ENCODE measurements at places on chromosomes 5 and 9.

GRCh38 chr9:104743376-104743985 lies 4.0 kb upstream of the NIPSNAP3A start:
- no peak for DNase-seq

DNA sequence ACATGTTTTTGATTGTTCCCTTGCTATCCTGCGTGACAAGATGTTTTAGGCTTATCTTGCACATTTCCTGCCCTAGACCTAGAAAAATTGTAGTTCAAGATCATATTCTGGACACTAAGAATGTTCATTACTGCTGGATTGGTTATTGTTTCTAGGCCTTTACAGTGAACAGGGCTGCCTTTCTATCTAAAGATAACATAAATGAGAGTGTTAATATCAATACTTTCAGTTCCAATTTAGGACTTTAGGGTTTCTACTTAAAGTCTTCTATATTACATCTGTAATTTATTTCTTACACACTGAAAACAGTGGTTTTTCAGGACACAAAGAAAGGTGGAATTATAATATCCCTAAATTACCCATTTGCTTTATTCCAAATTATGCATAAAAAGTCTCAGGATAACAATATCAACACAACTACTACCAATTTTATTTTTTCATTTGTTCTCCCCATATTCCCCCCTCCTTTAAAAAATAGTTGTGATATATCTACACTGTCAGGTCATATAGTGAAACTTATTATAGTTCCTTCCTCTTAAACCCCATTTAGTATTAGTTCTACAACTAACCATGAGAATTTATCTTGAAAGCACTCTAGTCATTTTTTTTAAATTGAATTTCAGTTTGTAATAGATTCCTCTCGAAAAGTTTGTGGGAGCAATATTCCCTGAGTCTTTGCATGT lies 293.9 kb upstream of the RIOK2 start:
- no peak for DNase-seq

- DNase-seq, result peak; percentile 8
These were observed 73.9 kb downstream of the RORB start for GRCh38 chr9:74570879-74571512.

- peak; percentile 8 for DNase-seq
These were observed 117.0 kb downstream of the NXNL2 start for GRCh38 chr9:88651682-88652633.

- DNase-seq, result no peak
These were observed 244.0 kb downstream of the SEC61B start for GRCh38 chr9:99466104-99466503.

GRCh38 chr5:84069608-84070179 lies 315.0 kb downstream of the EDIL3 start:
- no peak for DNase-seq
